A549 treated with CORT108297 at 1 μM for 4 hours (cell line): ENCODE measurements at places on chromosomes 13 and 19. TPM values are rescaled to one million over a fixed set of nuclear protein-coding genes. Genes with fewer than 3 reads are reported as not detected.

IL11 gene
- 42.1 to 61.8 TPM (median 53.6 TPM) in 5 replicates for total RNA-seq

HNRNPM gene
- total RNA-seq, result 229 to 311 TPM (median 235 TPM) in 5 replicates

IFNL1 gene
- total RNA-seq, result 0.15 to 0.42 TPM (median 0.32 TPM) in 4 of 5 replicates, not detected in the other

HS6ST3 gene
- total RNA-seq, result not detected in 5 replicates

TMEM38A gene
- 1.2 to 1.5 TPM (median 1.3 TPM) in 5 replicates for total RNA-seq

NMRK2 gene
- not detected in 5 replicates for total RNA-seq

KLK2 gene
- 0.08 to 0.17 TPM (median 0.15 TPM) in 3 of 5 replicates, not detected in the others for total RNA-seq

UBA52 gene
- total RNA-seq, result 1,020 to 1,245 TPM (median 1,197 TPM) in 5 replicates

LYPD3 gene
- total RNA-seq, result 0.27 to 0.62 TPM (median 0.45 TPM) in 5 replicates

ZNF723 gene
- total RNA-seq, result not detected in 5 replicates

KLK7 gene
- total RNA-seq, result 0.06 to 0.07 TPM in 2 of 5 replicates, not detected in the others

TYK2 gene
- total RNA-seq, result 27.3 to 52.9 TPM (median 43.9 TPM) in 5 replicates

TTC9B gene
- total RNA-seq, result 0.14 to 1.1 TPM (median 0.69 TPM) in 5 replicates

ZNF177 gene
- total RNA-seq, result 0.38 to 0.69 TPM (median 0.57 TPM) in 5 replicates

DCT gene
- total RNA-seq, result not detected in 5 replicates
